ENCODE measurements at places on chromosomes 16 and 17.
A peak's percentile ranks its signal among the peaks of the same experiment; 100 is the strongest.

GRCh38 chr17:37388266-37388665, 12.5 kb downstream of the C17orf78 start:
- no peak for DNase-seq

- DNase-seq, result peak; percentile 62
These were observed 1.1 kb downstream of the CD300H start for GRCh38 chr17:74566132-74566753.

DNA sequence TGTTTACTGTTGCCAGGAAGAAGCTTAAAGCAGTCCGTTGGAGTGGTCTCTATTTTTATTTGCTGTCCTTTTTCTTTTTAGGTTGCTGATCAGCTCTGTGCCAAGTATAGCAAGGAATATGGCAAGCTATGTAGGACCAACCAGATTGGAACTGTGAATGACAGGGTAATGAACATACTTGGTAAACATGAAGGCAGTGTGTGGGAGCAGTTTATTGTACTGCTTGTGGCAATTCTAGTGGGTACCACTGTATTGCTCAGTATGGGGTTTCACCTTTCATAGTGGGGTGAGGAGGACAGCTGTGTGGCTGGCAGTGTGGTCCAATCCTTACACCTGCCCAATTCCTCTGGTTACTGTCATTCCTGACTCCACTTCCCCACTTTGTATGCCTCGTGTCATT, 25.3 kb downstream of the IST1 start:
- no peak for DNase-seq

- DNase-seq, result peak; percentile 74
These were observed 36.2 kb upstream of the CRHR1 start for GRCh38 chr17:45747911-45748310.

GRCh38 chr17:9971991-9972390, 66.9 kb upstream of the RCVRN start:
- peak; percentile 54 for DNase-seq

- no peak for DNase-seq
These were observed 321.3 kb downstream of the SEC14L1 start for GRCh38 chr17:77462090-77462489.

GRCh38 chr17:11825572-11826209, 171.6 kb downstream of the ZNF18 start:
- peak; percentile 9 for DNase-seq

DNA sequence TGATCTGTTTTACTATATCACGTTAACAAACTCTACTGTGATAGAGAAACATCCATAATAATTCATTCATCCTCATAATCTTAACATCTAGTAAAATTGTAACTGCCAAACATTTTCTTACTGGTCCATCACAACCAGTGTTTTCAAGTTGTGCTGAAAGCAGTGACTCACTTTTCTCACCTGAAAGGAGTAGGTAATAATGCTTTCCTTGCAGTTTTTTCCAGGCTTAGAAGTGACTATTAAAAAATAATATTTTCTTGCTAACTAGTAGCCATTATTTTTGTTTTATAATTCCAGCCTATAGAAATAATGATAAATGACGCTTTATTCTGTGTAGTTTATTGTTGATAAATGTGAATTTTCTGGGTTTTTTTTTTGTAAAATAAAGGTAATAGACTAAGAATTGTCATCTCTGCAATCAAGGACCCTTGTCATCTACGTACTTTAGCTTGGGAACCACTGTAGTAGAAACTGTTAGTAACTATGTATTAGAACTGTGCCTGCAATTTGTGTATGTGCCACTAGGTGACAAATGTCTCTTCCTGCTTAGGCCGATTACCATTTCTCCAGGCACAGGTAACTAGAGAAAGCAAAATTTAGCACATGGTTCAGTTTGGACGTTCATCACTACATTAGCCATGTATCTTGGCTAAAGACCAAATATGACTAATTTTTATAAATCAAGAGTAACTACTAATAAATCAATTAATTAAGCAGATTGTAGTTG, 409.4 kb upstream of the ERCC4 start:
- DNase-seq, result peak; percentile 37

DNA sequence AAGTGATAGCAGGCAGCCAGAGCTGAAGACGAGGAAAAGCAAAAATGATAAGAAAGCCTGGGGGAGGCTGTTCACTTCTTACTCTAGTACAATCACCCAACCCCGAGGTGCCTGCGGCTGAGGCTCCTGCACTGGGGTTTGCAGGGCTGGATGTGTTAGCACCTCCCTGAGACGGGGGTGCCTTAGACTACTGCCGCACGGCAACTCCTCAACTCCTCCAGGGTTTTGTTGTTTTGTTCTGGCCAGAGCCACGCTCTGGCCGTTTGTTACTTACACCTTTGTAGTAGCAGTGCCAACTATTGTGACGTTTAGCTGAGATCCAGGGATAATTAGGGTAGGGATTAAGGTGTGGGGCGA, 51.5 kb downstream of the LDHD start:
- DNase-seq, result no peak

- DNase-seq, result no peak
These were observed 33.2 kb upstream of the ARHGAP23 start for GRCh38 chr17:38395090-38395489.

- no peak for DNase-seq
These were observed 13.5 kb downstream of the ACTG1 start for GRCh38 chr17:81498953-81499600.

GRCh38 chr17:61378658-61379456, 20.8 kb upstream of the TBX2 start:
- no peak for DNase-seq

DNA sequence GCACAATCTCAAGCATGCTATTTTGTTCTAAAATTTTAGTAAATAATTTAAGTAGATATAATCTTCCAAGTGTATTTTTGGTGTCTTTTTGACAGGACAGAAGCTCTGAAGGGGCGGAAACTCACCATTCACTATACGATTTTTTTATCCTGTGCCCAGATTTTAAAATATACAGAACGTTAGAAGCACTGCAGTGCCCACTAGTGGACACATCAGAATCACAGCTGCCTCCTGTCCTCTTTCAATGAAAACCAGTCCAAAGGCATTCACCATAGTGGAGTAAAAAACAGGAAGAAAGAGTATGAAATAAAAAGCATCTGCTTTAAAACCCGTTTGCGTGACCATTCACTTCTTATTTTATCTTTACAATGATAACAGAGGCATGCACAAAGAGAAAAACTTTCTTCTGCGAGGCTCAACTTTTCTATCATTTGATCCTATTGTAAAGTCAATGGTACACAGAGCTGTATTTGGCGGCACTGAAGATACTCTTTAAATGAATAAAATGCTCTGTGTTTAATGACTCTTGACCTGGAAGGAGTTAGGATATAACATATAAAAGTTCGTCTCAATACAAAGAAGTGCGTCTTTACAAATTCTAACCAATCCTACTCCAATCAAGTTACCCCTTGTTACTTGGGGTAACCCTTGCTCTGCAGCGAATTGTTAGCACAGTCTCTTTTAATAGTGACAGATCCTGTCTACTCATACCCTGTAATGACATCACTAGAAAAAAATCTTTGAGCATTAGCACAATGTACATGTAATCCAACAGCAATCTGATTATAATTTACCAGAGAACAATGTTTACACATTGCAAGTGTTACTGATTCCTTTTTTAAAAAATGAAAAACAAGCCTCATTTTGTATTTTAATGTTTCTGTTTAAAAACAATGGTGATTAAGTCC, 339.8 kb upstream of the PSMD7 start:
- DNase-seq, result peak; percentile 82

DNA sequence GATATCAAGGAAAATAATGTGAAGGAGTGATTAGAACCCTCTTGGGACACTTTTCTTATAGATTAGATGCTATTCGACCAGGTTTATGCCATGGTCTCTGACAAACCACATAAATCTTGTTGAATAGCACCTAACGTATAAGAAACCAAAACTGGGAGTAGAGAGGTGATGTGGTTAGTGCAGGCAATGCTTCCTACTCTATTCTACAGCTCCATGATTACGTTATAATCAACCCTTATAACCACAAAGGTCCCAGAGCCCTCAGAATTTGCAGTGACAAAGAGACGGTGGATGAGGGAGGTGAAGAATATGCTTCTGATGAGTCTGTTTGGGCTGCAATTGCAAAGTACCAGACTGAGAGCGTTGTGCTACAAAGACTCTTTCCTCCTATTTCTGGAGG, 78.4 kb downstream of the ARHGAP44 start:
- DNase-seq, result no peak

GRCh38 chr17:45895304-45895968, 1.1 kb downstream of the MAPT start:
- DNase-seq, result peak; percentile 53

DNA sequence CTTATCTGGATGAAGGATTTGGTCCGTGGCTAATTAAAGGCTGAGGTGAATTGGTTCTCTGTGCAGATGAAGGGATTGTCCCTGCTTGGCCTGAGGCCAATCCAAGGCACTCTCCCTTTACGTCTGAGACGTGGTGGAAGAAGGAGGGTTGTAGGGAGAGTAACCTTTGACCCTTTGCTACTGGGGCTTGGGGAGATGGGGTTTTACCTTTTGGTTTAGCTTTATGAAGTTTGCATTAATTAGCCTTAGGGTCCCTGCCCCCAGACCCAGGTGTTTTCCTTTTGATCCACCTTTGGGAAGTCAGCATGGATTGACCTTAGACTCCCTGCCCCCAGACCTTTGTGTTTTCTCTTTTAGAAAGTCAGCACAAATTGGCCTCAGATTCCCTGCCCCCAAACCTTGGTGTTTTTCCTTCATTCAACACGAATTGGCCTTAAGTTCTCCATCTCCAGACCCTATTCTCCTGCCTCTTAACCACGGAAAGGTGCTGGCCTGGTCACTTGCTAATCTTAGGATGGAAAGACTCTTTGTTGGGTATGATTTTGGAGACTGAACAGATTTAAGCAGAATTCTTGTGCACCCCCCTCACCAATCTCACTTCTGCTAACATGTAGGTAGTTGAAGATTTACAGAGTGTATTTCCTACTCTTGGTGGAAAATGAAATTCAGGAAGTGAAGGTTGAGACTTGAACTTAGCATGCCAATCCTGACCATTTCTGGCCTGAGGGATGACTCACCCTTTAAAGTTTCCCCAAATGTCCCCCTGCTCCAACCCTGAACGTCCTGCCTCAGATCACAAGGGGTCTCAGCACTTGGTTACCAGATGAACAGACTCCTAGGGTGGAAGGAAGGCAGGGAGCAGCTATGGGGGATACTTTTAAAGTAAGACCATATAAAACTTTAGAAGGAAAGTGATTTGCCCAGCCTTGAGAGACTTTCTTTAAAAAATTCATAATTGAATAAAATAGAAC, 23.1 kb upstream of the MMD start:
- DNase-seq, result peak; percentile 83

- DNase-seq, result peak; percentile 59
These were observed 145.3 kb downstream of the IRF8 start for GRCh38 chr16:86044241-86044671.

GRCh38 chr17:44361292-44362260, 2.1 kb downstream of the FAM171A2 start:
- DNase-seq, result peak; percentile 70

GRCh38 chr17:16814439-16814838, 124.4 kb downstream of the CCDC144A start:
- DNase-seq, result peak; percentile 19

- peak; percentile 99 for DNase-seq
These were observed 31.4 kb upstream of the CDC42EP4 start for GRCh38 chr17:73343168-73343634.

DNA sequence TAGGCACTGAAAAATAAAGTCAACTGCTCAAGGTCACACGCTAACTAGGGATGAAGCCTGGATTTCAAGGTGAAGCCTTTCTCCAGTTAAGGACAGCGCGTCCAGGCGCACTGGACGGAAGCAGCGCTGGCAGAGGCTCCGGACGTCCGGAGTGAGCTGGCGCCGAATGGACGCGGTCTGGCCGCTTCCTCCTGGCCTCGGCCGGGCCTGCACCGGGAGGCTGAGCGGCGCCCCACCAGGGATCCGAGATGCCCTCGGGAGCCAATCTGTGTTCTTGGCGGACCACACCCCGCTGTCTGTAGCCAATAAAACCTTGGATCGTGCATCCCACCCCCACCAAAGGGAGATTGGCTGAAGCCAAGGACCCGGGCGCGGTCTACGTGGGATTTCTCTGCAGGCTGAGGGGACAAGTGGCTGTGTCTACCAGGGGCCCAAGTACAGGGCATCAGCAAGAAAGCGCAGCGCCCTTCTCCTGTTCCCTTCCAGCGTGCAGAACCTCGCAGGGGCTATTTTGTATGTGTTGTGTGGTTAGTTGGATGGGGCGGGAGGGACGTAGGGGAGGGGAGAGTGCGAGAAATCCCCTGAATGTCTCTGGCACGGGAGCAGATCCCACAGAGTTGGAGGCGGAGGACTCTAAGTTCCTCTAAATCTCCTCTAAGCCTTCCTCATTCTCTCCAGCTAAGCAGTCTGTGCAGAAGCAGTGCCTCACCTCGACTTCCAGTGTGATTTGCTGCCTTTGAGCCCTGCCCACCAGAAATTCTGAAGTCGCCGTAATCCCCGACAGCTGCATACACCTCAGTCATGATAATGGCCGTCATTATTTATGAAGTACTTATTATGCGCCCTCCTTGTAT, 2.5 kb upstream of the AKAP10 start:
- DNase-seq, result peak; percentile 98

GRCh38 chr17:21294321-21295035, 10.0 kb downstream of the MAP2K3 start:
- no peak for DNase-seq

DNA sequence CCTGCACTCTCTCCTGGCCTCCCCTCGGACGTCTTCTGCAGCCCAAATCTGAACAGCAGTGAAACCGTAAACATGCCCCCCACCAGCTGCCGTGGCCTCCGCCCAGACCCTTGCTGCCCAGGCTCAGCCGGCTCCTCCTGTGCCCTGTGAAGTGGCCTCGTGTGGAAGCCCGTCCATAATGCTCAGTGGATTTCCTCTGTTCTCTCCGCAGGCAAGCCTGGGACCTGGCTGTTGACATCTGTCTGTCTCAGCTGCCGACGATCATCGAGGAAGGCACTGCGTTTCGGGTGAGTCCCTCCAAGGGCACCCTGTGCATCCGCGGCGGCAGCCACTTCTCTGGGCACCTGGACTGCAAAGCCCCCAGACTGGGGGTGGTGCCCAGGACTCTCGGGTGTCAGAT, 153.9 kb upstream of the CHMP6 start:
- DNase-seq, result no peak

- no peak for DNase-seq
These were observed 888 bp downstream of the CDH1 start for GRCh38 chr16:68737730-68738629.

- DNase-seq, result no peak
These were observed 7.0 kb downstream of the PSME3IP1 start for GRCh38 chr16:57178793-57179212.

All from NCI-H82 (cell line).